ENCODE measurements at places on chromosomes 16 and 17. TPM values are rescaled to one million over a fixed set of nuclear protein-coding genes. Genes with fewer than 3 reads are reported as not detected.

GRCh38 chr16:5768445-5768844 lies 670.9 kb upstream of the EEF2KMT start:
- H3K36me3 ChIP-seq = no peaks in the 10 kb centered on the region
- DNase-seq = no peak
- no peaks in the 10 kb centered on the region for H3K27me3 ChIP-seq

The CRYBA1 gene
- not detected for total RNA-seq

- H3K4me1 ChIP-seq = no peaks in the 10 kb centered on the region
- no peaks in the 10 kb centered on the region for H3K27me3 ChIP-seq
- no peak overlapping the region for H3K4me3 ChIP-seq
- H3K27ac ChIP-seq = no peak overlapping the region
Measured at GRCh38 chr16:2083876-2084780, 36.3 kb downstream of the TSC2 start.

The TEX14 gene
- 0.50 TPM for total RNA-seq

GRCh38 chr17:49578414-49578813 lies 2.7 kb downstream of the NXPH3 start:
- no peak overlapping the region for H3K27ac ChIP-seq
- H3K4me3 ChIP-seq = no peak overlapping the region
- peaks cover 8% of the 10 kb centered on the region for H3K4me1 ChIP-seq
- H3K27me3 ChIP-seq = peaks cover 14% of the 10 kb centered on the region
- no peak for DNase-seq
- no peaks in the 10 kb centered on the region for H3K36me3 ChIP-seq

- no peak overlapping the region for H3K4me3 ChIP-seq
- no peak for DNase-seq
- H3K36me3 ChIP-seq = no peaks in the 10 kb centered on the region
- H3K27me3 ChIP-seq = no peaks in the 10 kb centered on the region
- H3K27ac ChIP-seq = no peak overlapping the region
- H3K4me1 ChIP-seq = peaks cover 33% of the 10 kb centered on the region
Measured at GRCh38 chr16:75380870-75381269, 52.4 kb downstream of the CFDP1 start.

The GLP2R gene
- not detected for total RNA-seq

DNA sequence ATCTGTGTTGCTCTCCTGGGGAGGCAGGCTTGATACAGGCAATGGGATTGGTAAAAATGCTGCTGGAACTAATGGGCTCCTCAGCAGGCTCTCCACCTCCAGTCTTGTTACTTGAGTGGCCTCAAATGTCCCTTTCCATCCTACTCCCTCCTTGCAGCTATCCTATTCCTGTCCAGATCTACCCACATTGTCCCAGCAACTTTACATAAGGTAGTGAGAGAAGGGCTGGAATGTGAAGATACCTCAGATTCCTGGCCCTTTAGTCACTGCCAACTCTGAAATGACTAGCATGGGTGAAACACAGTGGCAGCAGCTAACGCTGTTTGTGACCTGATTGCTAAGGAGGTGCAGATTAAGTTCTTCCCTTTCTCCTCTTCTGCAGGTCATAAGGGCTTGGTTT lies 210.1 kb upstream of the HS3ST4 start:
- H3K27ac ChIP-seq = no peak overlapping the region
- no peaks in the 10 kb centered on the region for H3K4me1 ChIP-seq

The WDR59 gene
- total RNA-seq = 51.4 TPM

The ADAP2 gene
- total RNA-seq = not detected

The LDHD gene
- total RNA-seq = 0.39 TPM

- no peaks in the 10 kb centered on the region for H3K4me1 ChIP-seq
- H3K27me3 ChIP-seq = no peaks in the 10 kb centered on the region
- H3K27ac ChIP-seq = no peak overlapping the region
- H3K4me3 ChIP-seq = no peak overlapping the region
- no peak for DNase-seq
Measured at GRCh38 chr17:31931756-31932155, 5.1 kb upstream of the SUZ12 start.

DNA sequence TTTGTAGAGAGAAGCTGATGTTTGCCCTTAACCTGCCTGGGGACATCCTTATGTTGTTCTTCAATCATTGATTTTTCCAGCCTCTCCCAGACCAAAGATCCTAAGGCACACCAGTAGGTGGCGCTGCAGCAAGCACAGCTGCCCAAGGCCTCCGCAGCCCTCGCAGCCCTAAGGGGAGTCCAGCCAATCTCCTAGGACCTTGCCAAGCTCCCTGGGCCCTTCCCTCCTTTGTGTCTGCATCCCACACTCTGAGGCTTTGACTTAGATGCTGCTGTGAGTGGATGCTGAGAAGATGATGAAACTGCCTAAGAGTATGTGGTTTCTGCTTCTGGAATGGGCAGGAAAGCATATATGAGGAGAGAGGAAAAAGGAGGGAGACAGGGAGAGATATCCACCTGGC lies 47.1 kb downstream of the SPACA3 start:
- peak; percentile 66 for DNase-seq
- no peaks in the 10 kb centered on the region for H3K36me3 ChIP-seq

DNA sequence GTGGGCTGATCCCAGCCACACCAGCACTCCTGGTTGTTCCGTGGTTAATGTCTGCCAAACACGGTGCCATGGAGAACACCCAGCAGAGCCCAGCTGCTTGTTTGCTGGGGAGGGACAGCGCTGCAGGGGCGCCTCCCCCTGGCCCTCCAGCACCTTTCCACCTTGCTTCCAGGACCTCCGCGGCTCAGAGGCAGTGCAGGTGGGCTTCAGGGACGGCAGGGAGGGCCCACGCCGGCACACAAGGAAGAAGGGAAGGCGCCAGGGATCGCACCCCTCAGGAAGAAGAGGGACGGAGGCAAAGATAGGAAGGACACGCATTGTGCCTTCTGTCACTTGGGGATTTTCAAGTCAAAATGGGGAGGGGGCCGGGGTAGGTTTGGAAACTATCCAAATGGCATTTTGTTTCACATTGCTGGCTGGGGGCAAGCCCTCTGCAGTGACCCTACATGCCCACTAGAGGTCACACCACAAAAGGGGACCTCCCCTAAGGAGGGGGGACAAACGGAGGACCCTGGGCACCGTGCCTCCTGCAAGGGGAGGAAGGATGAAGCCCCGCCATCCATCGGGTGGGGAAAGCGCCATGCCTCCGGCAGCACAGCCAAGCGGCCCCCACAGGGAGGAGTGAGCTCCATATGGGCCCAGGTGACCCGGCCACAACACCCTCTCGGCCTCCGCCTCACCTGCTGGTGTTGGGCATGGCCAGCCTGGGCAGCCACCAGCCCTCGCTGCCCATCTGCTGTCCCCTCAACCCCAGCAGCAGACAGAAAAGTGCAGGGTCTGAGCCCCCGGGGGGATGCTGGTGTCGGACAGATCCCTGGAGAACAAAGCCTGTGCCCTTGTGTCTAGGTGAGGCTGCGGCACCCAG lies 7.5 kb upstream of the C16orf95 start:
- no peaks in the 10 kb centered on the region for H3K27me3 ChIP-seq
- H3K27ac ChIP-seq = no peak overlapping the region
- DNase-seq = peak; percentile 57
- no peak overlapping the region for H3K4me3 ChIP-seq

The GAS2L2 gene
- not detected for total RNA-seq

GRCh38 chr16:75238132-75238852 lies 13.1 kb downstream of the BCAR1 start:
- peak; percentile 88 for DNase-seq
- H3K27ac ChIP-seq = peak overlapping the region; percentile 60
- H3K4me3 ChIP-seq = no peak overlapping the region
- peaks cover 45% of the 10 kb centered on the region for H3K4me1 ChIP-seq
- no peaks in the 10 kb centered on the region for H3K27me3 ChIP-seq
- H3K36me3 ChIP-seq = peaks cover 15% of the 10 kb centered on the region

- no peaks in the 10 kb centered on the region for H3K36me3 ChIP-seq
- H3K27ac ChIP-seq = no peak overlapping the region
- H3K4me1 ChIP-seq = peaks cover 2% of the 10 kb centered on the region
- DNase-seq = no peak
- peaks cover 14% of the 10 kb centered on the region for H3K27me3 ChIP-seq
Measured at GRCh38 chr16:4931381-4931780, 5.6 kb downstream of the PPL start.

GRCh38 chr16:55842369-55843104 lies 9.6 kb upstream of the CES1 start:
- H3K27ac ChIP-seq = no peak overlapping the region
- peak; percentile 77 for DNase-seq
- no peak overlapping the region for H3K4me3 ChIP-seq

GRCh38 chr16:89861648-89862047 lies 11.7 kb upstream of the TCF25 start:
- DNase-seq = no peak
- H3K27me3 ChIP-seq = no peaks in the 10 kb centered on the region
- no peak overlapping the region for H3K27ac ChIP-seq
- H3K36me3 ChIP-seq = no peaks in the 10 kb centered on the region

The CCL8 gene
- not detected for total RNA-seq

GRCh38 chr17:57662041-57662440 lies 83.1 kb downstream of the CCDC182 start:
- no peaks in the 10 kb centered on the region for H3K27me3 ChIP-seq
- no peak overlapping the region for H3K4me3 ChIP-seq
- H3K36me3 ChIP-seq = no peaks in the 10 kb centered on the region
- peaks cover 27% of the 10 kb centered on the region for H3K4me1 ChIP-seq
- peak; percentile 53 for DNase-seq
- H3K27ac ChIP-seq = peak overlapping the region; percentile 48

The C16orf96 gene
- total RNA-seq = not detected

- peak; percentile 60 for DNase-seq
- no peak overlapping the region for H3K4me3 ChIP-seq
- no peak overlapping the region for H3K27ac ChIP-seq
Measured at GRCh38 chr16:49644145-49644463, 211.8 kb downstream of the ZNF423 start.

DNA sequence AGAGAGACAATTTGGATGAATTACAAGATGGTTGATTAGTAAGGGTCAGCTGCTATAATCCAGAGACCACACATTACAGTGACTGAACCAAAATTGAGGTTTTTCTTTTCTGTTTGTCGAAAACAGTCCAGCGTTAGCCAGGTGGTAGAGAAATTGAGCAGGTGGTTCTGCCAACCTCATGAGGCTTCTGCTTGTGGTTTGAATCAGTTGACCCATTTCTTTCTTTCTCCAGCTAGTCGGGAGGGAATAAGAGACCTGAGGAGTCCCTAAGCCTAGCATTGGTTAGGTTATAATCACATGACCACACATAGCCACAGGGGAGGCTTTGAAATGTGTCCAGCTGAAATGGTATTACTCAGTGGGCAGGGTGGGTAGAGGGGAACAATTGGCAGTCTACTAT lies 504.6 kb downstream of the HS3ST4 start:
- no peak overlapping the region for H3K4me3 ChIP-seq
- DNase-seq = no peak
- H3K27ac ChIP-seq = no peak overlapping the region
- H3K4me1 ChIP-seq = no peaks in the 10 kb centered on the region
- H3K27me3 ChIP-seq = no peaks in the 10 kb centered on the region

DNA sequence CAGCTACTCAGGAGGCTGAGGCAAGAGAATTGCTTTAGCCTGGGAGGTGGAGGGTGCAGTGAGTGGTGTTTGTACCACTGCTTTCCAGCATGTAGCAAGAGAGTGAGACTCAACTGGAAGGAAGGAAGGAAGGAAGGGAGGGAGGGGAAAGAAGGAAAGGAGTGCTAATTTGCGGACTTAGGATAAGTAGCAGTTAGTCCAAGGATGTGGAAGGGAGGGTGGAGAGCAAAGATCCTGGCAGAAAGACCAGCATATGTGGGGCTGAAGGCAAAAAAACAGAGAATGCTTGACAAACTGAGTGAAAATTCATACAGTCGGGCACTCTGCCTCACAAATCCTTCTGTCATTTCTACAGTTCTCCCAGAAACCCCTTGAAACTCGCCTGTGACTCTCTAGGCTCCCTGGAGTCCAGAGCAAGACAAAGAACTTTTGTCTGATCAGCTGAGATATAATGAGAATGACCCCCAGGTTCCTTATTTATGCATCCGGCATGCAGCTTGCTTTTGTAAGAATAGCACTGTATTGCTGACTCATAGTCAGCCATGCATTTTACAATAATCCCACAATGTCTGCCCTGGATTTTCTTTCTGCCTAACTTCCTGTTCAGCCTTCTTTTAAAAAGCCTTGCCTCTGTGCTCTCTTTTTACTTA lies 31.5 kb downstream of the CDK5RAP3 start:
- H3K36me3 ChIP-seq = no peaks in the 10 kb centered on the region
- no peaks in the 10 kb centered on the region for H3K27me3 ChIP-seq

DNA sequence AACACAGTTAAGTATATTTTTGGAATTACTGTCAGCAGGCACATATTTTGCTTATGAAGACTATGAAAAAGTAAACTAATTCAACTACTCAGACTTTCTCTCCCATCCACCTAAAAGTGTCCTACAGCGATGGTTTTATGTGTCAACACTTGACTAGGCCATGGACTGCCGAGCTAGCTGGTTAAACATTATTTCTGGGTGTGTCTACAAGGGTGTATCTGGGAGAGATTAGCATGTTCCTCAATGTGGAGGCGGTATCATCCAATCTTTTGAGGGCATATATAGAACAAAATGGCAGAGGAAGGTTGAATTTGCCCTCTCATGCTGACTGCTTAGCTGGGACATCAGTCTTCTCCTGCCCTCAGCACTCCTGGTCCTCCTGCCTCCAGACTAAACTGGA lies 82.7 kb upstream of the CDYL2 start:
- no peak overlapping the region for H3K4me3 ChIP-seq
- H3K27ac ChIP-seq = no peak overlapping the region
- no peaks in the 10 kb centered on the region for H3K36me3 ChIP-seq
- DNase-seq = no peak
- H3K4me1 ChIP-seq = no peaks in the 10 kb centered on the region

The RASL10B gene
- 15.9 TPM for total RNA-seq

GRCh38 chr16:47467501-47467900 lies 6.4 kb downstream of the PHKB start:
- H3K27me3 ChIP-seq = no peaks in the 10 kb centered on the region
- no peak overlapping the region for H3K4me3 ChIP-seq
- no peaks in the 10 kb centered on the region for H3K36me3 ChIP-seq
- peaks cover 17% of the 10 kb centered on the region for H3K4me1 ChIP-seq
- no peak overlapping the region for H3K27ac ChIP-seq

- H3K4me1 ChIP-seq = peaks cover 46% of the 10 kb centered on the region
- H3K36me3 ChIP-seq = no peaks in the 10 kb centered on the region
- DNase-seq = no peak
- H3K27ac ChIP-seq = no peak within 1 kb of the TSS
- peak within 1 kb of the TSS; percentile 23 for H3K4me3 ChIP-seq
Measured at GRCh38 chr17:78130437-78131101, at the start of gene TMC8. Gene TMC8 (plus strand): TSS chr17:78130771. CDS start chr17:78131589, 818 bp downstream.

The PYDC1 gene
- not detected for total RNA-seq

The HSPB9 gene
- total RNA-seq = not detected

DNA sequence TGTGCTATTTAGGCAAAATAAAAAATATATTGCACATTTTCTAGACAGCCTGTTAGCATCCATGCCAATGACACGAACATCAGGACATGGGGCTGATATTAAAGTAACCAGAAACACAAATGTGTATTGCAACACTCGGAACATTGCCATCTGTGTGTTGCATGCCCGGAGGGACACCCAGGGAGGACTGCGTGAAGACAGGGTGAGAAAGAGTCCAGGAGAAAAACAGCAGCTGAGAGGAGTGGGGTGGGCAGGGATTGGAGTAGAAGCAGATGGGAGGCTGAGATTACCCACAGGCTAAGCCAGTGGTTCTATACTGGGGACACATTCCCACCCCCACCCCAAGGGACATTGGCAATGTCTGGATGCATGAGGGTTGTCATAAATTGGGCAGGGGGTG lies 114.8 kb downstream of the GRIN2A start:
- H3K27ac ChIP-seq = no peak overlapping the region
- no peak overlapping the region for H3K4me3 ChIP-seq
- H3K4me1 ChIP-seq = no peaks in the 10 kb centered on the region
- DNase-seq = no peak
- H3K27me3 ChIP-seq = peaks cover 3% of the 10 kb centered on the region

The ELMO3 gene
- total RNA-seq = 4.7 TPM

All from A673 (cell line).